ENCODE measurements at places on chromosomes 12 and 14.

- DNase-seq, result peak; percentile 86
Measured at GRCh38 chr12:11765421-11765816, 115.9 kb downstream of the ETV6 start.

GRCh38 chr14:99579120-99579836 is 24.7 kb downstream of the CCDC85C start:
- DNase-seq, result no peak

GRCh38 chr12:88615490-88615889 is 35.2 kb upstream of the KITLG start:
- DNase-seq, result peak; percentile 45

DNA sequence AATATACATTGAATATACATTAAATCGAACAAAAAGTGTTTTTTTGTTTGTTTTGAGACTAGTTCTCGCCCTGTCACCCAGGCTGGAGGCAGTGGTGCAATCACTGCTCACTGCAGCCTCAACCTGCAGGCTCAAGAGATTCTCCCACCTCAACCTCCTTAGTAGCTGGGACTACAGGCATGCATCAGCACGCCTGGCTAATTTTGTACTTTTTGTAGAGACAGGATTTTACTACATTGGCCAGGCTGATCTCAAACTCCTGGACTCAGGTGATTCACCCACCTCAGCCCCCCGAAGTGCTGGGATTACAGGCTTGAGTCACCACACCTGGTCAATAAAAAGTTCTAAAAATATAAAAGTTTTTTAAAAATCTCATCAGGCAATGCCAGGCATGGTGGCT is 10.2 kb upstream of the RNF212B start:
- no peak for DNase-seq

DNA sequence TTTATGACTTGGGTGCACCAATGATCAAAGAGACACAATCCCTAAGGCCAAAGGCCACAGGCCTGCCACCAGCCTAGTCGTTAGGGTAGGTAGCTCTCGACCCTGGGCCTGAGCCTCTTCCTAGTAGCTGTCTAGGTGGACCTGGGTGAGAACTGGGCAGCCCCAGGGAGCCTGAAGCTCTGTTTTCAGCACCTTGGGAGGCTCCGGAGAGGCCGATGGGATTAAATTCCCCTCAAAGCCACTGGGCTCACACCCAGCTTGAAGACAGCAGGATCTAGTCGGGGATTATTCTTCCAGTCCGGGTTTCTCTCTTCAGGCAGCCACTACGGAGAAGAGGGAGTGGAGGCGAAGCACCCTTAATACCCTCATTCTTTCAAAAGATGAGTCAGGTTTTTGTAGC is 79.8 kb downstream of the TMEM260 start:
- DNase-seq, result no peak

DNA sequence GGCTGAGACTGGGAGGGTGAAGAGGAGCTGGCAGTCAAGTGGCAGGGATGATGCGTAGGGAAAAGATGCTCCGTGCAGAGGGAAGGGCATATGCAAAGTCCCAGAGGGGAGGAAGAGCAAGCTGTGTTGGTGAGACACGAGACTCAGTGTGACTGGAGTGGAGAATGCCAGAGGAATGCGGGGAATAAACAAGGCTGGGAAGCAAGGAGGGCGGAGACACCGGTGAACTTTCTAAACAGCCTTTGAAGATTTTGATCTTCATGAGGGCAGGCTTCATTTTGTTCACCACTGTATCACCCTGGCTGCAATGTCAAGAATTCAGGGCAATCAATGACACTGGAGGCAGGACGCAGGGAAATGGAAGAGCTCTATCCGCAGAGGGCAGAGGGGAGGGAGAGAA is 535.8 kb downstream of the FUT8 start:
- no peak for DNase-seq

GRCh38 chr12:2575245-2575644 is 219.5 kb upstream of the FKBP4 start:
- no peak for DNase-seq

GRCh38 chr12:50841716-50842531 is 802 bp upstream of the TMPRSS12 start:
- DNase-seq, result no peak

DNA sequence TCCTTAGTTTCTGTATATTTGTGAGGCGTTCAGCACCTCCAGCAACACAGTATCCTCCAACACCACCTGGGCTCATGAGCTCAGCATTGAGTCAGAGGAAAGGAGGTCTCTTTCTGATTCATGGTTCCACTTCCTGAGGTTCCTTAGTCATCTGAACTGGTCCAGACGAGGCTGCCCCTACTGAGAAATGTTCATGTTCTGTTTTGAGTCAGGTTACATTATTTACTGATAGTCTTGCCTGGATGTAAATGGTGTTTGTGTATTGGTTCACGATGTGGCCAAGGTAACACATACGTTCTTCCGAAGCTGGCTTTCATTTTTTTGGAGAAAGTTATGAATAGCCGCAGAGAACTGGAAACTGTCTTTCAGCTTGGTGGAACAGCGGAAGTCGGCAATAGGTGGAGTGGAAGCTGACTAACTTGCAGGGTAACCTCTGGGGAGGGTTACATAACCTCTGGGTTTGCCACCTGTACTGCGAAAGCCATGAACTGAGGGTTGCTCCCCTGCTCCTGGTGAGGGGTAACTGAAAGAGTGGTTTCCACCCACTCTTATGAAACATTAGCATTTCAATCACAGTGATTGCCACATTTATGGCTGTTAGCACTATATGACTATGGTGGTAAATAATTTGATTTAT is 42.2 kb upstream of the MANSC4 start:
- DNase-seq, result peak; percentile 94

DNA sequence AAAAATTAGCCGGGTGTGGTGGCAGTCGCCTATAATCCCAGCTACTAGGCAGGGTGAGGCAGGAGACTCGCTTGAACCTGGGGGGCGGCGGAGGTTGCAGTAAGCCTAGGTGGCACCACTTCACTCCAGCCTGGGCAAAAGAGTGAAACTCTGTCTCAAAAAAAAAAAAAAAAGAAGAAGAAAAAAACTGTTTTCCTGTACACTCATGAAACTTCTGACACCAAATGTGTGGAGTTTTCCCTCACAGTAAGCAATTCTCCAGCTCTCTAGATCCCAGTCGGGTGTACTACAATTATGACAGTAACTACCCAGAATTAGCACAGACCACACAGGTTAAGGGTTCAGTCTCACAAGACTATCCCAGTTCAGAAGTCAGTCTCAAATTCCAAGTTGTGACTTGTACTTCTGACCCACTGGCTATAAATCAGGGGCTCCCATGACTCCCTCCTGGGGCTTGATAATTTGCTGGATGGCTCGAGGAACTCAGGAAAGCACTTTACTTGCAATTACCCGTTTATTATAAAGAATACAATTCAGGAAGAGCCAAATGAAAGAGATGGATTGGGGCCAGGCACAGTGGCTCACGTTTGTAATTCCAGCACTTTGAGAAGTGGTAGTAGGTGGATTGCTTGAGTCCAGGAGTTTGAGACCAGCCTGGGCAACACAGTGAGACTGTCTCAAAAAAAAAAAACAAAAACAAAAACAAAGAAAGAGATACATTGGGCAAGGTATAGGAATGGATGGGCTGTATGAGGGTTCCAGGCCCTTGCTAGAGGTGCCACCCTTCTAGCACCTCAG is 12.4 kb upstream of the ARF6 start:
- DNase-seq, result peak; percentile 22

DNA sequence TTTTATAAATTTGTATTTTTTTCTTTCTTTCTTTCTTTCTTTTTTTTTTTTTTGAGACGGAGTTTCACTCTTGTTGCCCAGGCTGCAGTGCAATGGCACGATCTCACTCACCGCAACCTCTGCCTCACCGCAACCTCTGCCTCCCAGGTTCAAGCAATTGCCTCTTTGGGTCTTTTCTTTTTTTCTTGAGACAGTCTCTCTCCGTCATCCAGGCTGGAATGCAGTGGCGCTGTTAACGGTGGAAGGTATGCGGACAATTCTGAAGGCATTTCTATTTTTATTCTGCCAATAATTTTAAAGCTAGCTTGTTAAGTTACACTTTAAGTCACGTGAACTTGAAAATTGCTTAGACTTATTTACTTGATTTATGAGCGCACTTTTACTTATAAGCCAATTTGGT is 8.8 kb upstream of the PHC1 start:
- DNase-seq, result no peak

DNA sequence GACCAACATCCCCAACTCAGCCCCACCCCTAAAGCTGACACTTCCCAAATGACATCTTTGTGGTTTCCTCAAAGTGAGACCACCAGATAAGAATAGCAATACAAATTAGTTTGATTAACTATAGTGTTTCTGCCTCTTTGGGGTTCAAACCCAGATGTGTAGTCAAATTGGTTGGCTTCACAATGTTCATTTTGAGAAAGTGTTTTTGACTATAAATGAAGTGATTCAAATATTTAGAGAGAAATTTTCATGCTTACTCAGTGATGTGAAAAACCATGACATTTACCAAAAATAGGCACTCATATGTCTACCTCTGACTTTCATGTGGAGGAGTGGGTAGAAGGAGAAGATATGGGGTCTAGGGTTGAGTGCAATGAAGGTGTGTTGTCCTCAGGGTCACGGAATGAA is 218.4 kb downstream of the BCAT1 start:
- DNase-seq, result no peak

- peak; percentile 38 for DNase-seq
Measured at GRCh38 chr12:120496413-120497340, 764 bp downstream of the DYNLL1 start.

DNA sequence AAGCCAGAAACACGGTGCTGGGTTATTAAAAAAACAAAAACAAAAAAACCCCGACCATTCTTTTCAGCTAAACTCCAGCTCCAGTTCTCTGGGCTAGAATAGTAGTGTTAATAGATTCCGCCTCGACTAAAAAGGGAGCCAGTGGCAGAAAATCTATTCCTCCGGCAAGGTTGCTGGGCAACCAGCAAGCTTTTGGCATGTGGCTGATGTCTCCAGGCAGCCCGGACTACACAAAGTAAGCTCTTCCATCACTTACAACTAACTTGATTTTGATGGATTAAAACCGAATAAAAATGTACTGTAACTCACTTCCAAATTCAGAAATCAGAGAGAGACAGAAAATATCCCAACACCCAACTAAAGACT is 126.4 kb upstream of the FOXN3 start:
- peak; percentile 44 for DNase-seq

Data from astrocyte (in vitro differentiated cells and primary cell).